ENCODE measurements at places on chromosomes 7 and 10.

- DNase-seq, result no peak
Observed at GRCh38 chr7:134451656-134452055, 7.2 kb downstream of the AKR1B1 start.

GRCh38 chr10:60978287-60979115 lies 34.5 kb upstream of the RHOBTB1 start:
- DNase-seq, result no peak

DNA sequence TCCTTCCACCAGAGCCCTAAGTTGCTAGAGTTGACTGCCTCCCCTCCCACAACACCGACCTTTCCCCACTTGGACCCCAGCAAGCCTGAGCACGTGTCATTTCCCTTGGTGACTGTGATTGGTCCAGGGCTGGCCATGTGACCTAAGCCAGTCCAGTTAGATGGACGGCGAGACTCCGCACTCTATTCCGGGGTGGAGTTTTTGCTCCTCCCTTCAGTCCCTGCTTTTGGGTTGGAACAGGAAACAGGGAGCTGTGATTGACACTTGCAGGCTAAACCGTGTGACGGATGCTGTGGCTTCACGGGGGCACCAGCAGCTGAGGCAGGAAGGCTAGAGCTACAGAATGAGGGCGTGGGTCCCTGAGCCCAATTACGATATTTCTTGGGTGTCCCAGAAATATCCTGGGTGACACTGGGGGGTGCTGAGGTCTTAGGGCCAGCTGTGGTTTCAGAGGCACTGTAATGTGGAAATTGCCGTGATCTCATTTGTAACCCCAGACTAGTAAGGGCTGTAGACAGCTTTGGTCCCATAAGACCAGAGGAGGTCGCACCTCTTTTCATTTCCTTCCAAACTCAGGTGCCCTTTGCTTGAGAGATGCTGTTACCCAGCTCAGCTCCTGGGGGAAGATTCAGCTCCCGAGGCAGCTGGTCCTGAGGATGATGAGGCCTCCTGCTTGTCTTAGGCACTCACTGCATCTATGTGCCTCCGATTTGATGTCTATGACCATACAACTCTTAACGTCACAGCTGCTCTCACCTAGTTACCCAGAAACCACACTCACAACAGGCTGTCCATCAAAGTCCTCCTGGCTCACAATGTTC lies 102.7 kb upstream of the NPTX2 start:
- no peak for DNase-seq

DNA sequence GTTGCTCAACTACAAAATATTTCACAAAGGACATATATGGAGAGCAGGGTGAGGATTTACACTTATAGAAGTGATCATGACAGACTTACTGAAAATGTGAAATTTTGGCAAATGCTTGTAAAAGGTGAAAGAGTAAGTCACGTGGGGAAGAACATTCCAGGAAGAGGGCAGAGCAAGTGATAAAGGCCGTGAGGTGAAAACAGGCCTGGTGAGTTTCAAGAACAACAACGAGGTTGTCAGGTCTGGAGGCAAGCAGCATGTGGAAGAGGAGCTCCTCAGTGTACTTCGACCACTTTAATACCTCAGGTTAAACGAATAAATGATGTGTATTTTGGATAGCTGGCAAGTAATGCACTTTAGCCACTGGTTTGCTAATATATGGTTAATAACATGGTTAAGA lies 706.7 kb downstream of the PCDH15 start:
- no peak for DNase-seq

DNA sequence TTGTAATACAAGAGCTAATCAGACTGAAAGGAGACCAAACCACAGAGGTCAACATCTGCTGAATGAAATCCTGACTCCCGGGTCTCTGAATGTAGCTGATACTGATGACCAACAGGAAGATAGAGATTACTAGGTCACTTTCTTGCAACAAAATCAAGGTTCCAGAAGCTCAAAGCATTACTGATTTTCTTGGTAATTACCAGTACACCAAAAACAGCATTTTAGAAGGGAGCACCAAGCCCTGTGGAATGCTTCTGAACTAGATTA lies 177.7 kb downstream of the SLC25A13 start:
- no peak for DNase-seq

GRCh38 chr7:98555403-98555802 lies 61.7 kb upstream of the NPTX2 start:
- peak; percentile 35 for DNase-seq

DNA sequence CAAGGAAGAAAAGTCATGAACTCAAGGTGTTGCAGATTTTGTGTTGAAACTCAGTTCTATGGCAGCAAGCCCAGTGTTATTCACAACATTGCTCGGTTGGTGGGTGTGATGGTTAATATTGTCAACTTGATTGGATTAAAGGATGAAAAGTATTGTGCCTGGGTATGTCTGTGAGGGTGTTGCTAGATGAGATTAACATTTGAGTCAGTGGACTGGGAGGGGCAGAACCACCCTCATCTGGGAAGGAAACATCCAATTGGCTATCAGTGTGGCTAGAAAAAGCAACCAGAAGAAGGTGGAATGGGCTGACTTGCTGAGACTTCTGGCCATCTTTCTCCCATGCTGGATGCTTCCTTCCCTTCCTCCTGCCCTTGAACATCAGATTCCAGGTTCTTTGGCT lies 353.2 kb downstream of the ADRA2A start:
- no peak for DNase-seq

GRCh38 chr7:88203401-88203800 lies 16.4 kb downstream of the SRI start:
- no peak for DNase-seq

DNA sequence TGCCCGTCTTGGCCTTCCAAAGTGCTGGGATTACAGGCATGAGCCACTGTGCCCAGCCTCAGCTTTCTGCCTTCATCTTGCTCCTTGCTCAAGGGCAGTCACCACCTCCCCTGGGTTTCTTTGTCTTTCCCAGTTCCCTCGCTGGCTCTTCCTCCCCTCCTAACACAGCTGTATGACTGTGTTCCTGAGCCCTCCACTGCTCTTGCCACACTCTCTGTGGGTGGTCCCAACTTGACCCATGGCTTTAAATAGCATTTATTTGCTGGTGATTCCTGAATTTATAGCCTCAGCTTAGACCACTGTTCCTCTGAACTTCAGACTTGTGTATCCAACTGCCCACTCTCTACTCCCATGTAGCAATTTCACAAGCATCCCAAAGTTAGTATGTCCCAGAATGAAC lies 181.3 kb downstream of the BAMBI start:
- DNase-seq, result no peak

DNA sequence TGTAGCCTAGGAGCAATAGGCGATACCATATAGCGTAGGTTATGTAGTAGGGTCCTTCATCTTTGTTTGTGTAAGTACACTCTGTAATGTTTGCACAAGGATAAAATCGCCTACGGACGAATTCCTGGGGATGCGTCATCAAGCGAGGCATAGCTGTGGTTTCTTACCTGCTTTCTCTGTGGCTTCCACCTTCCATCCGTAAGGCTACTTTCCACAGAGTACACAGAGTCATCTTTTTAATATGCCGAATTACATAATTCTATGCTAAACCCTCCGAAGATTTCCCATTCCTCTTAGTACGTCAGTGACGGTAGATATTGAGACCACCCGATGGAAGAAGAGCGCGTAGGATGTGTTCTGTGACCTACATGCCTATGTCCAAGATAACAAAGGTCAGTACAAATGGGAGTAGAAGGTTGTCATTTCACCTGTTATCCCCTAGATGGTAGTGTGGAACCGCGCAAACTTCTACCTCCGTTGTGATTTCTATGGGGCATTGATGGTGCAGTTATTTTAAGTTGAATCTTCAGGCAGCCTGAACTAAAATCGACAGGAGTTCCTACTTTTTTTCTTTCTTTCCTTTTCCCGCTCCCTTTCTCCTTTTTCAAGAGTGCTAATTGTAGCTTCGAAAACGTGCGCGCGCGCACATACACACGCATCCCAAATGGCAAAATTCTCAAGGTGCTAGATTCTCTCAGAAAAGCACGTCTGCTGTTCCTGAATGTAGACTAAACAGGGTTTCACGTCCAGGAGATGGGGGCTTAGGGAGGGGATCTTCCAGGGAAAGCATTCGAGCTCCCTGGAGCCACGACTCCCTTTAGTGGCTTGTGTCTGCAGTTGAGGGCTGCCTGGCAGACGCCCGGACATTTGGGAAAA lies 111.7 kb upstream of the MBL2 start:
- no peak for DNase-seq

DNA sequence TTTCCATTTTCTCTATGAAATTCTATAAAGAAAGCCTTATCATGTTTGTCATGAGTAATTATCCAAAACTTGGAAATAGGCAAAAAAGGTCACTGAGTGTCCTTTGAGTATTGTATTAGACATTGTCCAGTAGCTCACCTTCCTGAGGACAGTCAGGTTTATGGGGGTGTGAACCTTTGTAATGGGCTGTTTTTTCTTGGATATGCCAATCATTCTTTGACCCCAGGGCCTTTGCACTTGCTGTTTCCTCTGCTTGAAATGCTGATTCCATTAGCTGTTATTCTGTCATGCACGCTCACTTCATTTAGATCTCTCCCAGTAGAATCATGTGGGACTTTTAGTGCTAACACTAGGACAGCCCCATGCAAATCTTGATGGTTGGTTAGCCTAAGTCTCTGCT lies 4.9 kb downstream of the CCDC172 start:
- no peak for DNase-seq

GRCh38 chr10:98610301-98610700 lies 163.6 kb upstream of the HPS1 start:
- no peak for DNase-seq

DNA sequence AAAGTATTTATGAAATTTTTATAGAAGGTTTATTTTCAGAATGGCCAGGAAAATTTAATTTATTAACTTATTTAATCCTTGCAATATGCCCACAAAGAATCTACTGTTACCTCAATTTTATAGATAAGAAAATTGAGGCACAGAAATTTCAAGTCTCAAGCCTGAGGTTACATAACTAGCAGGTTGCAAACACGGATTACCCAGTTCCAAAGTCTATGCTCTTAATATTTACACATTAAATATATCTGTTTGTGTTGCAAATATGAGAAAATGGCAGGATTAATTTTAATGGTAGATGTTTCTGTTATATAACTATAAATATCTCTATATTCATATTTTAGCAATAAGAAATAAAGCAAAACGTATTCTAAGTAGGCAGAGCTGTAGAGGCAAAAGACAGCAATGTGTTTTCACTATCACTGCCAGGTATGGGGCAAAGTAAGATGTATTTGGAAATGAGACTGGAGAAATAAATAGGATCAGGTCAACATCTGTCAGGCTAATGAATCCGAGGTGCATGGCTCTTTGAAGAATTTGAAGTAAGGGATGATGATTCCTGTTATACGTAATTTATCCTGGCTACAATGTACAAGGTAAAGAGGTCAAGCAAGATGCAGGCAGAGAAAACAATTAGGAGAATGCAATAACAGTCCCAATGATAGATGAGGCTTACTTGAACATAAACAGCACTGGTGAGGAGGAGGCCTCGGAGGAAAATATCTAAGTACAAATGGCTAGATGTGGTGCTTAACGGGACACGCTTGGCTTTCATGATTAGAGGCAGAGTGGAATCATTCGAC lies 354.1 kb upstream of the VSTM2A start:
- no peak for DNase-seq

GRCh38 chr10:71815515-71816130 lies 35.4 kb downstream of the PSAP start:
- DNase-seq, result no peak

DNA sequence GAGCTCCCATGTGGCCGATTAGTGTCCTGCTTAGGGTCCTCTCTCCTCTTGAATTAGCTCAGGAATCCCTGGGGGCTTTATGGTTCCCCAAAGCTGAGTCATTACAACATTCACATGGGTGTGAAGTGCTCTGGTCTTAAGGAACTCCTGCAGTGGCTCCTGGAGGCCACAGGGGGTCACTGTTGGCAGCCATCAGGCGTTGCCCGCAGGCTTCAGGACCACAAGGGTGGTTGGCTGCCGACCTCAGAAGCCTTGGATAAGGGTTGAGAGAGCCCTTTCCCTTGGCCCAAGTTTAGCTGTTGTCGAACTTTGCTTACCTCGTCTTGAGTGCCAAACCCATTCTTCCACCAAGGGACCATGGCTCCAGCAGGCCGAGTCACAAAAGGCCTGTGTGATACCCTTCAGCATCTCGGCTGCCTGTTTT lies 61.7 kb downstream of the SH2D4B start:
- peak; percentile 30 for DNase-seq

DNA sequence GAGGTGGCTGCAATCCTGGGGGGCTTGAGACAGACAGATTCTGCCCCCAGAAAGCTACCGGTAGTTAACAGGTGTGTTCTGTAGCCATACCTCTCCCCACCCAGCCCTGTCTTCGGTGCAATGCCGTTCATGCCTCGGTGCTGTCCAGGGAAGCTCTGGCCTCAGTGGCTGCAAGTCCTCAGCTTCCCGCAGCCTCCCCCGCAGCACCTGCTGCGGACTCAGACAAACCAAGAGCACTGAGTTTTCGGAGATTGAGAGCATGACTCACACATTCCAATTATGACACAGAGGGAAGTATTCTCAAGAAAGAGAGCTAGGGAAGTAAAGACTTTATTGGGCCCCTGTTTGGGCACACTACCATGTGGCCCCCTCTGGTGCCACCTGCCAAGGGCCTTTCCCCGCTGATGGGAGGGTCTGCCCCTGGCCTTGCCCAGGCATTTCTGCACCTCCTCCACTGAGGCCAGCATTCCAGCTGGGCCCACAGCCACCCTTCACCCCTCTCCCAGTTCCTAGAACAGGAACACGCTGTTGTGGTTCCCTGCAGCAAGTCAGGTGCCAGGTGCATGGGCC lies 30.2 kb upstream of the EZH2 start:
- DNase-seq, result no peak

DNA sequence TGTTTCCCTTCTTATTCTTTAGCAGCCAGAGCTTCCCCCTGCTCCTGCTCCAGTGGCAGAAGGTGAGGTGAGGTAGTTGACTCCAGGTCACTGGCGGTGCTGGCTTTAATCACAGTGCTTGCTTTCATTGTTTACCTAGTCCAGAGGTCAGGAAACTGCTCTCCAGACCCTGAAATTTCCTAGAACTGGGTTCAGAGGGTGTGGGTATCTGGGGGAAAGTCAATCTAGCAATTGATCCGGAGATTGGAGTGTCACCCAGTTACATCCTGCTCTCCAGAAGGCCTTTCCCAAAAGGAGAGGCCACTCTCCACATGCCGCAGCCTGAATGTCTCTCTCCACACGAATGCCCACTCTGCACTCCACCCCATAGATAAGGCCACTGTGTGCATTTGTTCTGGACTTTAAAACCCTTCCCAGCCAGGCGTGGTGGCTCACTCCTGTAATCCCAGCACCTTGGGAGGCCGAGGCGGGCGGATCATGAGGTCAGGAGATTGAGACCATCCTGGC lies 2.1 kb upstream of the MBL2 start:
- no peak for DNase-seq
